ENCODE measurements at places on chromosomes 3 and 15.

DNA sequence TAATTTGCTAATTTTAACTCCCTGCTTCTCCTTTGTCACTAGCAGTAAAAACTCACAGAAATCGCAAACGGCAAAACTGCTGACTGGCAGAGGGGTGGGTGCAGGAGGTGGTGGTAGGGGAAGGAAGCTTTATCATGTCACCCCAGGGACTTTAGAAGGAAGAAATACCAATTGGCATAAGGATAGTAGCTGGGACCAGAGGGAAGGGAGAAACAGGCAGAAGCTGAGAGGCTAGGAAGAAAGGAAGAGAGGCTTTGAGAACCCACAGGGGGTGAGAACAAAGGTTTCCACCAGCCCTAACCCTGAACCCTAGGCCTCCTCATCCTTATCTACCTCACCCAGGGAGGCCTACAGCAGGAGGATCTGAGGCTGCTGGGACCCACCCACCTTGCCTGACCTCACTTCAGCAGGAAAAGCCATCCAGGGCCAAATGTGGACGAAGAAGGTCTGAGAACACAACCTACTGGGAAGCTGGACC lies 10.7 kb downstream of the ITGB5 start:
- no peak for DNase-seq

DNA sequence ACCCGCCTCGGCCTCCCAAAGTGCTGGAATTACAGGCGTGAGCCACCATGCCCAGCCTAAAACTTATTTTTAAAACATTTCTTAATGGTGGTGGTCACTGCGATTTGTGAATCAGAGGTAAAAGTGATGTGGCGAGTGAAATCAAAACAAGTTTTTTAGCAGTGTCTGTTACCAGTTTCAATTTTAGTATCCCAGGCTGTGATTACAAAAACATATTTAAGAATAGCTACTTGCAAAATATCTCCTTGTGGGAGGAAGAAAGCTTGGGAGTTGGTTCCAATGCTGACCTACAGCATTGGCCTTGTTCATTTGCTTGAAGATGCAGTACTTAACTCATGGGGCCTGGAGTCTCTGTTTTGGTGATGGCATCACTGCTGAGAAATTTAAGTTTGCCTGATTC lies 4.5 kb downstream of the RAB7A start:
- peak; percentile 19 for DNase-seq

DNA sequence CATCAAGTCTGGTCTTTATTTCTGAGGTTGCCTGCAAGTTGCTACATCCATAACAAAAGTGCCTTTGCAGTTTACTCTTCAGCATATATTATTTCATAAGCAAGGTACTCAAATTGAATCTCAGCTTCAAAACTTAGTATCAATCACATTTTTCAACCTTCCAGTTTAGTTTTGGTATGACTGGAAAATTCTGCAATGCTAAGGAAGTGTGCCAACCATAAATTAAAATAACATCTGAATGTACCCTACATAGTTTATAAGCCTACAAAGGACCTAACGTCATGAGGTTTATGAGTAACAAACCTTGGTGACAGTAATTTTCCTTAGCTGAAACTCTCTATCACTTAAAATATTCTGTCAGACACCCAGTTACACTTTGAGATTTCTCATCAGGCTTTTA lies 62.8 kb downstream of the THBS1 start:
- DNase-seq, result no peak

DNA sequence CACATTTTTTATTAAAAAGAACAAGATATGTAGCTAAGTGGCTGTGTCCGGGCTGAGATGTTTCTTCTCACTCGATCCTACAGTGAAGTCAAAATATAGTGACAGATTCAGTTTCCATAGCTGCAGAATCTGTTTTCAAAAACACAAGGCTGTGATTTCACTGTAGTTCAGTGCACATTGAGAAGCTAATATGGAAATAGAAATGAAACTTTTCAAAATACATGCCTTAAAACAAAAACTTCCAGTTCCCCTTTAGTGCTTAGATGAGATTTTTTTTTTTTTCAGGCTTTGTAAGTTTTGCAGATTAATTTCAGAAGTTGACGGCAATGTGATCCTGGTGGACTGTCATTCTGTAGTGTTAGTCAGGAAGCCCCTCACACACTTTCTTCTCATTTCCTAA lies 23.8 kb upstream of the TRAK1 start:
- DNase-seq, result peak; percentile 71

DNA sequence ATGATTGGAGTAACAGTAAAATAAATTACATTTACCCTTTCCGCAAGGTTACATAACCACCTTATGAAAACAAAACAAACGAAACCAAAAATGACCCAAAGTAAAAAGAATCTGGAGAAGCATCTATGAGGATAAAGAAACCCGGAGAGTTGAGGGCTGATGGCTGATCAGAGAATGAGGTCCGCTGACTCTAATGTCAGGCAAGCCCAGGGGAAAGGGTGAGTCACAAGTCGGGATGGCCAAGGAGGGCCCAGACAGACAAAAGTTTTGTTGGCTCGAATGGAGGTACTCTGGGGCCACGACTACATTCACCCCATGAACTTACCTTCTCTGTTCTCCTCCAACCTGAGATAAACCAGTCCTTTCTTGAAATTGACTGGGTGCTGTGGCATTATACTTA lies 95.7 kb downstream of the RORA start:
- no peak for DNase-seq

GRCh38 chr15:36911322-36911944 lies 188.9 kb downstream of the MEIS2 start:
- no peak for DNase-seq

DNA sequence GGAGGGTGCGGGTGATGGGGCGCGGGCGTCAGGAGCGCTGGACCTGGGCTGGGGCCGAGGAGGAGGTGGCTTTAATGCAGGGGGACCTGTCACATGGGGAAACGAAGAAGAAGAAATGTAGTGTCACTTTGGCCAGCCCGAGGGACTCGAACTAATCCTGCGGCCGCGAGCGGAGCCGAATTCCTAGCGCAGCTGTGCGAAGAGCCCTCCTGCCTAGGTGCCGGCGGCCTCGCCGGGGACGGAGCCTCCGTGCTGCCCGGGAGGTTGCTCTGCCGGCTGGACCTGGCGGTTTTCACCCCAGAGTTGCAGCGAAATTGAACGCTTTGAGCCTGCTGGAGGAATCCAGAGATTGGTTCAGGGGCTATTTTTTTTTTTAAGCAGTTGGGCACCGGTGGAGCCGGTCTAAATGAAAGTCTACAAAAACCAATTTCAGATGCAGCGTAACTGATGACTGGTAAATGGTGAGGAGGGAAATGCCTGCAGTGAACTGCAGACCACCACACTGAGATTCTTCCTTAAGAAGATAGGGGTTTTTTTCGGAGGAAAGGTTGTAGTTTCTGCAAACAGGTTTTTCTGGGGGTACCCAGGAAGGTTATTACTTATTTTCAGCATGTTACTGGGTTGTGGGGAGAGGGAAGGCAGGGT lies 662 bp downstream of the TMEM108 start:
- no peak for DNase-seq

- peak; percentile 50 for DNase-seq
Measured at GRCh38 chr3:119579366-119580066, at the start of gene ADPRH. Gene ADPRH (plus strand): TSS chr3:119579492. CDS start chr3:119582170, 2,678 bp downstream.
